ENCODE measurements at places on chromosomes 1 and 21. TPM values are rescaled to one million over a fixed set of nuclear protein-coding genes. Genes with fewer than 3 reads are reported as not detected.
A peak's percentile ranks its signal among the peaks of the same experiment; 100 is the strongest.

Gene CELA3A
- not detected for polyA plus RNA-seq

- DNase-seq, result no peak
Measured at GRCh38 chr1:100299521-100300222, 33.7 kb downstream of the RTCA start.

- no peak for DNase-seq
Measured at GRCh38 chr21:45856442-45856841, 125.1 kb upstream of the COL6A1 start.

DNA sequence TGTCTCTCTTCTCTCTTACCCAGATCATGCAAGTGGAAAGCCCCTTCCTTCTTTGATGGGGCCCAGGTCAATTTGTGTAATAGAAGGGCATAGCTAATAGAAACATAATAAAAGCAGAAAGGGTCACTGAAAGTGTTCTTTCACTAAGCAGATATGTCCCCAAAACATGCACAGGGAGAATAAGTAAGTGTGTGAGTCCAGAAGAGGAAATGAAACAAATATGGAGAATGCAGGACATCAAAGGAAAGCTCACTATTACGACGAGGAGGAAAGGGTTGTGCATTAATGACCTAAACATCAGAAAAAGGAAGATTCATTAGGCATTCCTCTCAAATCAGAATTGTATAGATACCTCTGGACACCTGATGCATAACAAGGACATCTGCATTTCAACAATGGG is 81.4 kb upstream of the SMYD2 start:
- no peak for DNase-seq

Gene HHIPL2
- 0.08 TPM for polyA plus RNA-seq

DNA sequence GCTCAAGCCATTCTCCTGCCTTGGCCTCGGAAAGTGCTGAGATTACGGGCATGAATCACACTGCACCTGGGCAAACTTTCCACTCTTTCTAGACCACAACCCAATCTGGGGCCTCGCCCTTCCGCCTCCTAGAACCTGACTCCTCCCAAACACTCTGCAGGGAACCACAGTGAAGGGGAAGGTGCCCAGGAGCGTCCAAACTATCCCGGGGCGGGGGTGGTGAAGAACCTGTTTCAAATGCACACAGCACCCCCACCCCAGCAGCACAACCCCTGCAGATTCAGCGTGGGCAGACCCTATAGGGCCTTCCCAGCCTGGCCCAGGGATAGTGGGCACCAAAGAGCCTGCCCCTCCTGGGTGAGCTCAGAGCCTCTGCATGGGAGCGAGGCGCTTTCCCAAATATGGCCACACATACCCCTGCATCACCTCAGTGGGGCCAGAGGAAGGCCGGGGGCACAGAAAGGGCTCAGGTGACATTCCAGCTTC is 86.9 kb downstream of the STUM start:
- DNase-seq, result peak; percentile 42

Gene UBL4B
- not detected for polyA plus RNA-seq

- DNase-seq, result no peak
Measured at GRCh38 chr21:39111931-39112550, 71.2 kb downstream of the PSMG1 start.

DNA sequence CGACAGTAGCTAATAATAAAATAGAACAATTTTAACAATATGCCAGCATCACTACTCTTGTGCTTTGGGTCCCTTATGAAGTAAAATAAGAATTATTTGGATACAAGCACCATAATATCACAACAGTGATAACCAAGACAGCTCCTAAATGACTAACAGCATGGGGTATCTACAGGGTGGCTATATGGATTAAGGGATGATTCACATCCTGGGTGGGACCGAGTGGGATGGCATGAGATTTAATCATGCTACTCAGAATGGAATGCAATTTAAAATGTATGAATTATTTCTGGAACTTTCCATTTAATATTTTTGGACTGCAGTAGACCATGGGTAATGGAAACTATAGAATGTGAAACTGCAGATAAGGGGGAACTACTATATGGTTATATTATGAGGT is 28.1 kb upstream of the B3GALNT2 start:
- peak; percentile 65 for DNase-seq

Gene TNFRSF4
- not detected for polyA plus RNA-seq

DNA sequence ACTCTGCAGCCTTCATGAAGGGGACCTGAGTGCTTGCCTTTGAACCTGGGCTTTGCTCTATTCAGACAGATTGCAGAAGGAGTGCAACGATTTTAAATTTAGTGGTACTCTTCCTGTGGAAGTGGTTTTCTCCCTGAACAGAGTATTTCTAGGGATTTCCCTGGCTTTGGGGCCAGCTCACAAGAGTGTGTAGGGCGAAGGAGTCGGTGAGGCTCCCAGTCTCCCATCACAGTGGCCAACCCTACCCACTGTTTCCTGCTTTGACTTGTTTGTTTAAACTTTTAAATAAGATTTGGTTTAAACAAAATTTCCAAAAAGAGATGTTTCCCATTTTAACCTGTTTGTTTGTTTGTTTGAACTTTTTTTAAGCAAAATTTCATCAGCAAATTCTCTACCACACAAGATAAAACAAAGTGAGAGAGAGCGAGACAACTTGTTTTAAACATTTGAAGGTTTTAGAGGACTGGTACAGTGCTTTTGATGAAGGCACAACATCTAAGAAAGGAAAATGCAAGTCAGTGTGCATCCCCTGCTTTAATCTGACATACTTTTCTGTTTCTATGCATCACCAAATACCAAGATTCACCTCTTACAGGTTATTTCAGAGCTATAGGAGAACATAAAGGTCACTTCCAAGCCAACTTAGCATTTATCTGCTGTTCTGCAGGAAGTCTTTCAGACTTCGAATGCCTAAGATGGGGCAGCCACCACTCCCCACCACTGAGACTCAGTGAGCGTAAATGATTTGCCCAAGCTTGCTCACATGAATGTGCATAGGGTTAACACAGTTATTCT is 6.6 kb downstream of the SELP start:
- DNase-seq, result no peak

- DNase-seq, result peak; percentile 50
Measured at GRCh38 chr1:94925004-94925403, 1.9 kb downstream of the CNN3 start.

GRCh38 chr1:156726549-156727226 is 1.6 kb upstream of the METTL25B start:
- no peak for DNase-seq

Gene GBP4
- polyA plus RNA-seq, result 0.01 TPM

- DNase-seq, result no peak
Measured at GRCh38 chr1:65250826-65251225, 58.5 kb upstream of the DNAJC6 start.

GRCh38 chr1:30120245-30121000 is 603.0 kb downstream of the MATN1 start:
- no peak for DNase-seq

Gene CSF3R
- polyA plus RNA-seq, result not detected

Gene KAZN
- polyA plus RNA-seq, result 7.2 TPM

Gene SLC25A34
- 0.25 TPM for polyA plus RNA-seq

GRCh38 chr1:1630191-1630964 is 1.6 kb upstream of the MMP23B start:
- DNase-seq, result peak; percentile 51

GRCh38 chr1:17156108-17156507 is 36.9 kb upstream of the PADI2 start:
- no peak for DNase-seq

Gene PDE4B
- not detected for polyA plus RNA-seq

Gene TNFAIP8L2
- not detected for polyA plus RNA-seq

GRCh38 chr1:8965121-8965820 is 19.6 kb downstream of the CA6 start:
- DNase-seq, result no peak

DNA sequence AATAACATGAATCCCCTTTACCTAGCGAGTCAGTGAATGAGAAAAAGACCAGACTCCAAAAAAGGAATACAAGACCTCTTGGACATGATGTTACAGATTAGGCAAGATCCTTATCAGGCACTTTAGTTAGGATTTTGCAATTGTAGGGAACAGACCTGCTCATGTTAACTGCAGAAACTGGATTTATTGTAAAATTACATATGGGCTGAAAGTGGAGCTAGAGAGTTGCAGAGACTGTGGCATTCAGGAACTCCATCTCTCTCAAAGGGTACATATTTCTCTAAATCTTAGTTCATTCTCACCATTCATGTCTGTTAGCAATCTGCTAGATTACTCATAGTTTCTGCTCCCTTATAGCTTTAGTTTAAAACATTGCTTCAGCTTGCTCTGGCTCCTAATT is 142.2 kb downstream of the PAPPA2 start:
- no peak for DNase-seq

Gene RPTN
- not detected for polyA plus RNA-seq

Gene TP73
- polyA plus RNA-seq, result 0.44 TPM

Gene CGN
- polyA plus RNA-seq, result 2.4 TPM

DNA sequence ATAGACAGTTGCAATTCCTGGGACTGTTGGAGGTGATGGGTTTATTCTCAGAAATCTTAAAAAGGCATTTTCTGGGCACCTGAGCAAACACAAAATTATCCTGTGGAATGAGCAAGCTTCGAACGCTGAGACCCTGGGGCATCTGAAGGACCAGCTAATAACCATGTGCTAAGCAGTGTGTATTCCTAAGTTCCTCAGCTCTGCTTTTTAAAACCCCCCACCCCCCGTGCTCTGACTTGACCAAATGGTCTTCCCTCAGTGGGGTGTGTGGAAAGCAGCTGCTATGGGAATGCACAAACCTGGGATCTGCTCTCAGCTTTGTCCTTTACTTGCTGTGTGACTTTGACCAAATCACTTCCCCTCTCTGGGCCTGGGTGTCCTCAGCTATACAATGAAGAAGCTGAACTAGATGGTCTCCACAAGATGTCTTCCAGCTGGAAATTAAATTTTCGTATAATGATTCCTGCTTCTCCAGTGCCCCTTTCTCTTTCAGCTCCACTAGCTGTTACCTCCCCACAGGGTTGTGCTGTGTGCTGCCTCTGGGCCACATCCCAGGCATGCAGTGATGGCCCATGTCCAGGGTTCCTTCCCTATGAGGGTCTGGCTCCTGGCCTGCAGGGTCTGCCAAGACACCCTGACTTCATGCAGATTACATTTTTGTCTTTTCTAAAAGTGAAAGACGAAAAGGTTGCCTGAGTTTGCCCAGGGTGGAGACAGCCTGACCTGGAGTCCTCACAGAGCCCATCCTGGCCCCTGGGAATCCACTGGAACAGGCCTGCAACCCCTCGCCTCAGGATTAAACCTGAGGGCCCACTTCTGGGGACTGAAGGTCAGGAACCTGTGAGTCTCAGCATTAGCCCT is 14.9 kb upstream of the CD247 start:
- no peak for DNase-seq

DNA sequence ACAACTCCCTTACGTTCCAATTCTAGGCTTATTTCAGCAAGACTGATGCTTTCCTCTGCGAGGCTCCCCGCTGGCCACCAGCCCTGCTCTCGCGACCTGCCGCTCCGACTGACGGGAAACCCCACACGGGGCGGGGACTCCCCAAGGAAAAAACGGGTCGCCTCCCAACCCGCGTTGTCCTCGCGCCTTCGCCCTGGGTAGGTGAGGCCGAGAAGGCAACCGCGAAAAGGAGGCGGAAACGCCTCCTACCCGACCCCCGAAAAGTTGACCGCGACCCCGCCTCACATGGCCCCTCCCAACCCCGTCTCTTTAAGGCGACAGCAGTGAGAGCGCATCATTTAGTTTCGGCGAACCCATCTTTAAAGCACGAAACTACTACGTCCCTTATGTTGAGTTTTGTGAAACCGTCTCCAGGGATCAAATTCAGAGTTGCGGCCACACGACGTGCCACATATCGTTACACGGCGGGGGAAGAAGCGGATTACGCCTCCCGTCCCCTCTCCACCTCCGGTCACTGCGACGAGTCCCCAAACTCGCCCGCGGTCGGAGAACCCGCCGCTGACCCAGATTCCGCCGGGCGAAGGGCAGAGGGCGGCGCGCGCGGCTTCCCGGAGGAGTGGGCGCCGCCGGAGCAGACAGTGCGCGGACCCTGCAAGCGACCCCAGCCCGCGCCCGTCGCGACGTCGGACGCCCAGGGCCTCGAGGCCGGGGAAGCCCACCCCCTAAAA is 1.2 kb downstream of the ANP32E start:
- DNase-seq, result peak; percentile 61

- no peak for DNase-seq
Measured at GRCh38 chr1:84083307-84083706, 60.8 kb upstream of the PRKACB start.

- DNase-seq, result no peak
Measured at GRCh38 chr1:110498270-110498669, 20.7 kb downstream of the KCNA10 start.
